ENCODE measurements at places on chromosomes 7 and 10.

DNA sequence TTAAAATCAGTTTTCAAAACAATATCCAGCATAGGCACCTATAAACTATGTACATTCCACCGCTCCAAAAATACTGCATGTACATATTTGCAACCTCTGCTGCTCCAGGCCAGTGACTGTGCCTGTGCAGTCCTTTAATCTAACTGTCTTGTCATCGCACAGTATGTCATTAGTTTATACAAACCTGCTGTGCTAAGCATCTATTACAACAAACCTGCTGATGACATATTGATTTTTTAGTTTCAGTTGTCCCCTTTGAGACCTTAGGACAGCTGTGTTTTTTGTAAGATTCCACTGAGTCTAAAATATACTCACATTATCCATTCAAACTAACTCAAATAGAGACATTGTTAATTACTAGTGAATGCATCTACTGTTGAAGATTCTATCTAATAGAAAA, 33.1 kb downstream of the SEMA3C start:
- no peak for DNase-seq

DNA sequence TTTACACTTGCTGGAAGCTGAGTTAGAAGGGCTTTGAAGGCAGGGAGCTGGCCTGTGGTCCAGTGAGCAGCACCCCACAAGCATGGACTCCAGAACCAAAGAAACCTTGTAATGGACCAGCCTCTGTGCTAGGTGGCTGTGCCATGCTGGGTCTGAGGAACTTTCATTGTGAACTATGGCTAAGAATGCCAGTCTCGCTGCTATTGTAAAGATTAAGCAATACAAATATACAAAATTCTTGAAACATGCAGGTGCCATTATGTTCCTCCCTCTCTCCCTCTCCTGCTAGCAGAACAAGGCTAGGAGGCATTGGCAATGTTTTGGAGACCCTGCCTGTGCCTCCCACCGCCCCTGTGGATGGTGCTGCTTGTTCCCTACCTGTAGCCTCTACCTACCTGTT, 105.0 kb downstream of the PKD1L1 start:
- no peak for DNase-seq

DNA sequence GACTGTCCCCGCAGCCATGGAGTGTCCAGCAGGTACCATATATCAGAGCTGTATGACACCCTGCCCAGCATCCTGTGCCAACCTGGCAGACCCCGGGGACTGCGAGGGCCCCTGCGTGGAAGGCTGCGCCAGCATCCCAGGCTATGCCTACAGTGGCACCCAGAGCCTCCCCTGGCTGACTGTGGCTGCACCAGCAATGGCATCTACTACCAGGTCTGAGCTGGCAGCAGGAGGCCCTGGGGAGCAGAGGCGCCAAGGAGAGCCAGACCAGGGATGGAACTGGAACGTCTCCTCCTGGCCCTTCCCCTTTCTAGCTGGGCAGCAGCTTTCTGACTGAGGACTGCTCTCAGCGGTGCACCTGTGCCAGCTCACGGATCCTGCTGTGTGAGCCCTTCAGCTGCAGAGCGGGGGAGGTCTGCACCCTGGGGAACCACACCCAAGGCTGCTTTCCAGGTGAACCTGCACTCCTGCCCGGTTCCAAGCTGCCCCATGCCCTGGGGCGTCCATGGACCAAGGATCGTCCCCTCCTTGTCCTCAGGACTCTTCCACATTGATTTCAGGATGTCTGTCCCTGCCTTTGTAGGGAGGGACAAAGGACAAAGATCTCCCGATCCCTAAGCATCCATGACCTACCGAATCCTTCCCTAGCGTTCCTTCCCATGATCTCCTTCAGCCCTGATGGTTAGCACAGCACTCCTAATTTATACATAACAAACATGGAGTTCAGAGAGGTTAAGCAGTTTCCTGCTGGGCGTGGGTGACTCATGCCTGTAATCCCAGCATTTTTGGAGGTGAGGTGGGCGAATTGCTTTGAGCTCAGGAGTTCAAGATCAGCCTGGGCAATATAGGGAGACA, 33.3 kb downstream of the EPHB4 start:
- no peak for DNase-seq

GRCh38 chr7:30790356-30790755, 19.1 kb downstream of the MINDY4 start:
- no peak for DNase-seq

GRCh38 chr10:75507469-75507868, 76.0 kb downstream of the LRMDA start:
- DNase-seq, result no peak

DNA sequence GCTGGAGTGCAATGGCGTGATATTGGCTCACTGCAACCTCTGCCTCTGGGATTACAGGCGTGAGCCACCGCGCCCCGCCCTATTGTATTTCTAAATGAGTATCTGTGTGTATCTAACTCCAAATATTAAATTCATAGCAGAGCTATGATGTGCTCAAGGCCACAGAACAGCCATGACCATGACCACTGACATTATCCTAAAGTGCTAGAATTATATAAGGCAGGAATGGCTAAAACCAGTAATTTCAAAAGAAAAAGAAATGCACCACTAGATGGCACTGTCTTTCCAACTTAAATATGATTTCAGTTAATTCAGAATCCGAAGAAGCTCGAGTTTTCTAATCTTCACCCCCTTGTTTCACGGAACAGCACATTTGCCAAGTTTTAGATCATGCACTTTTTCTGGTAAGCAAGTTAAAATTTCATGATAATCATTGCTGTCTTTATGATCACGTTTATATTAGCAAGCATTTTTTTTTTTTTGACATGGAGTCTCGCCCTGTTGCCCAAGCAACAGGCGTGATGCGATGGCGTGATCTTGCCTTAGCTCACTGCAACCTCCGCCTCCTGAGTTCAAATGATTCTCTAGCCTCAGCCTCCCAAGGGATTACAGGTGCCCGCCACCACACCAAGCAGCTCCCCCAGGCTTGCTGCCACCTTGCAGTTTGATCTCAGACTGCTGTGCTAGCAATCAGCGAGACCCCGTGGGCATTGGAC, 65.3 kb downstream of the OR13A1 start:
- DNase-seq, result no peak

GRCh38 chr10:30134171-30134945, 75.0 kb upstream of the JCAD start:
- DNase-seq, result no peak

DNA sequence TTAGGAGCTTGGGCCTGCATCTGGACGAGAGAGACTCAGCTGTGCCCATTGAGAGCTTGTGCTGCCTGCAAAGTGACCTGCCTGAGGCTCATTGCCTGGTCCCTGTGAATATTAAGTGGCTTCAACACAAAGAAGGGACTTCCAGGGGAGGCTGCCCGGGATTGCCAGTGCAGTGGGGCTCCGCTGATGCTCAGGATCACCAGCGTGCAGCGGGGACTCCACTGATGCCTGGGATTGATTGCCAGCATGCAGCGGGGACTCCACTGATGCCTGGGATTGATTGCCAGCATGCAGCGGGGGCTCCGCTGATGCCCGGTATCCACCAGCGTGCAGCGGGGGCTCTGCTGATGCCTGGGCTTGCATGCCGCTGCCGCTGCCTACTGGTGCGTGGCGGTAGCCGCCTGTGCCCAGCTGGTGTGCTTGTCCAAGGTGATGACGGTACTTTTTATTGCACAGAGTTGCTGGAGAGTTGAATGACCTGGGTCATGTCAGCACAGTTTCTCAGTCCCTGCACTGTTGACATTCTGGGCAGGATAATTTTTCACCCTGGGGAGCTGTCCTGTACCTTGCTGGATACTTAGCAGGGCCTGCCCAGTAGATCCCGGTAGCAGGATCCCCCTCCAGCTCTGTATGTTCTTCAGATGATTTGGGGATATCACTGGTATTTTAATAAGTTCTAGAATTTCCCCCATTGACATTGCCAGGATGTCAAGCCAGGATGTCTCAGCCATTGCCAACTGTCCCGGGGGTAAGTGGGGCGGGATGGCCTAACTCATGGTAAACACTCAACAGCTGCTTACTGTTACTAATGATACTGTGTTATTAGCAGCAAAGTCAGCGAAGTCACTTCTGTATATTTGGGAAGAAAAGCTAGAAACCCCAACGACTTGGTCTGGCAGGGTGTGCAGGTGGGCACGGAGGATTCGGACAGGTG, 13.0 kb downstream of the DOCK1 start:
- no peak for DNase-seq

DNA sequence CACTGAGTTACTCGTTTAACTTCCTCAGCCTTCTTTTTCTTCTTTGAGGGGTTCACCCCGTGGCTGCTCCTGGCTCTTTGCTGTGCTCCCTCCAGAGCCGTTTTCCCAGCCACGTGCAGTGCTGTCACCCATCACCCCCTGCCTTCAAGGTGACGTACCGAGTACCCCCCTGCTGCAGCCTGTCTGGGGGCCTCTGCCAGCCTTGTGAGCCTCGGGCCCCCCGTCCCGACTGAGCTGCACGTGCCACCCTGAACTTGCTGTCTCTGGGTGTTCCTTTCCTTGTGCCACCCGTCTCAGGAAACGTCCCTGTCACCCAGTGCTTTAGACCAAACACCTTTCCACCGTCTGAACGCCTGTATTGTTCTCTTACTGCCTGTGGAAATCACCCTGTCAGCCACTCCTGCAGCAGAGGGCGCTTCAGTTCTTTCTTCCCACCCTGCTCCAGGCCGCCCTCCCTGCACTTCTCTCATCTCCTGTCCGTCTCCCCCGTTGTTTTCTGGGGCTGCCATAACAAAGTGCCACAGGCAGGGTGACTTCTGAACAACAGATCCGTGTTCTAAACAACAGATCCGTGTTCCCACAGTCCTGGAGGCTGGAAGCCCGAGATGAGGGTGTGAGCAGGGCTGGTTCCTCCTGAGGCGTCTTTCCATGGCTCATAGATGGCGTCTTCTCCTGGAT, 44.6 kb downstream of the WDR37 start:
- DNase-seq, result no peak

DNA sequence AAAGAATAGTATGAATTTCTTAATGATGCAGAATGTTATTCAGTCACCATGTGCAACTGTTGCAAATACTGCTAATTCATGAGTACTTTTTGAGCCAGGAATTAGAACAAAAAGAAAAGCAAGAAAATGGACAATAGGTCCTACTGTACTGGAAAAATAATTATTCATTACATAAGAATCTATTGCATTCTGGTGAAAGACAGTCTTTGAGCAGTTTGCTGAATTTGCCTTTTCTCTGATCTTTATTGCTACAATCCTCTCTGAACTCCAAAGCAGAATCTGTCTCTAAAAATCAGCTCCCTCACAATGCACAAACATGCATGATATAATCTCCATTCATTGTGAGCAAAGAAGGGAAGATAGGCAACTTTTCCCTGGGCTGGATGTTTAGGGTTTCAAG, 12.8 kb downstream of the IFIT2 start:
- no peak for DNase-seq

DNA sequence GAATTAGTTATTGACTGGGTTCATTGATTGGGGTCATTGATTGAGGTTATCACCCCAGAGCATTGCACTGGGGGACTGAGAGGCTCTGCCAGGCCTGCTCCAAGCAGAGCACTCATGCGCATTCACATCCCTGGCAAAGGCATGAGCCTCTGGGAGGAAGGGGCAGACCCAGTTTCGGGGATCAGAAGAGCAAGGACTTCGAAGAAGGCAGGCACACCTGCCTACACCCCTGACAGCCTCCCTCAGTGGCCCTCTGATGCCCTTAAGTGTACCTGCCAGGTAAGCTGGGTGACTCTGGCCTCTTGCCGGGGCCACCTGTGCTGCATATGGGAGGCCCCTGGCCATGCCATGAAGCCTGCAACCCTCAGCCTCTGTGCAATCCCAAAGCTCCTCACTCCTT, 181.1 kb downstream of the PTPN20 start:
- DNase-seq, result no peak

DNA sequence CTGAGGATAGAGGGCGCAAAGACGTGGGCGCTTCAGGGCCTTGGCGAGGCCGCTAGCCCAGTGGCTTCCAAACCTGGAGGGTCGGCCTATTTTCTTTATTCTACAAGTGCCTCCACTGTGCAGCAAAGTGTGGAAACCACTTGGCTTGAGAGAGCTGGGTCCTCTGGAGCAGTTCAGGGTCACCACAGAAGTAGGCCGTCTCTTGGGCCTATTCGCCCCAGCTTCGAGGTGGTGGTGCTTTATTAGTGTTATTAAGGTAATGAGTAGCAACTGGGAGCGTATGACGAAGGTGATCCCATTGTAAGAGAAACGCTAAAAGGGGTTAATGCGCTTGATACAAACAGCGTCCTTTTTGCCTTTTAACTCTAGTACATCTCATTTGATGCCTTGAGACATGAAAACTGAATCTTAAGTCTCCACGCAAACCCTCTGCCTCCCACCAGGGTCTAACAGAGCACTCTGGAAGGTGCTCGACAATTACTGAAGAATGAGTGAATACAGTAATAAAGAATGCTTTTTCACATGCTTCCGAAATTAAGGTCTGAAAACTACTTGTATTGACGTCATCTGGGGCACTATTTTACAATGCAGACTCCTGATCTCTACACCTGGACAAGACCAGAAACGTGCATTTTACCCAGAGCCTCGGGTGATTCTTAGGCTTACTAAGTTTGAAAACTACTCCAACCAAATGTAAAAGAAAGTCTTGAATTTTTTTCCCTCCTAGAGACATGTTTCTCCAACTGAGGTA, 647 bp upstream of the GSAP start:
- DNase-seq, result no peak

GRCh38 chr10:75740541-75740940, 309.1 kb downstream of the LRMDA start:
- no peak for DNase-seq

- DNase-seq, result no peak
Measured at GRCh38 chr7:74364061-74364460, 74.9 kb downstream of the CLIP2 start.

DNA sequence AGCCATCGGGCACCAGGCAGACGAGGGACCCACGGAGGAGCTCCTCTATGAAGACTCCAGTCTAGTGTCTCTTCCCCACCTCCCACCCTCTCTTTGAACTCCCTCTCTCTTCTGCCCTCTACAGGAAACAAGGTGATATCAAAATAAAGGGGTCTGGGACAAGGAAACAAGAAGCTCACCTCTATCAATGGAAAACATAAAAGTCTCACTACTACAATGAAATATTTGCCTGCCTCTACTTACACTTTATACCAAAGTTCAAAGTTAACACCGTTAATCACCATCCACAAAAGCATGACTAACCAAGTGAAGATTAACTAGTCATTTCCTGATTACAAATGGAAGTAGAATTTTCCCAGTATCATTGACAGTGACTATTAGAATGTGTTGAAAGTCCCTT, 82.2 kb downstream of the PARD3 start:
- DNase-seq, result no peak

- no peak for DNase-seq
Measured at GRCh38 chr10:70911386-70911785, 23.0 kb upstream of the PCBD1 start.

Measured in activated CD4-positive, alpha-beta T cell treated with anti-CD3 and anti-CD28 coated beads, Interleukin-2, amount 50 U/mL, for 4 hours (primary cell).